ENCODE measurements at places on chromosomes 6 and 20.

DNA sequence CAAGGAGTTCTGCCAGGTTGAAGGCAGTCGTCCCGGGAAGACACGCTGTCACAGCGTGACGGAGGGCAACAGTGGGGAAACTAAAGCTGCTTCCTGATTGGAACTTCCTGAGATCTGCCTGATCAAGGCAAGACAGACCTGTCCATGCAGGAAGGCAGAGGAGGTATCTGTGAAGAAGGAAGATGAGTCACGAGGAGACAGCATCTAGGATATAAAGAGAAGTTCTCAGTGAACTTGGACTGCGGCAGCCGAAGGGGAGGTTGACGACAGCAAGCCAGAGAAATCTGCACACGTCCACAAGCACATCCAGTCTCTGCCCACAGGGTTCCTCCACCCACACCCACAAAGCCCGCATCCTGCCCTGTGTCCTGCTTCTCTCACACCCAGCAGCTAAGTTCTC lies 38.6 kb downstream of the PREP start:
- DNase-seq = no peak

DNA sequence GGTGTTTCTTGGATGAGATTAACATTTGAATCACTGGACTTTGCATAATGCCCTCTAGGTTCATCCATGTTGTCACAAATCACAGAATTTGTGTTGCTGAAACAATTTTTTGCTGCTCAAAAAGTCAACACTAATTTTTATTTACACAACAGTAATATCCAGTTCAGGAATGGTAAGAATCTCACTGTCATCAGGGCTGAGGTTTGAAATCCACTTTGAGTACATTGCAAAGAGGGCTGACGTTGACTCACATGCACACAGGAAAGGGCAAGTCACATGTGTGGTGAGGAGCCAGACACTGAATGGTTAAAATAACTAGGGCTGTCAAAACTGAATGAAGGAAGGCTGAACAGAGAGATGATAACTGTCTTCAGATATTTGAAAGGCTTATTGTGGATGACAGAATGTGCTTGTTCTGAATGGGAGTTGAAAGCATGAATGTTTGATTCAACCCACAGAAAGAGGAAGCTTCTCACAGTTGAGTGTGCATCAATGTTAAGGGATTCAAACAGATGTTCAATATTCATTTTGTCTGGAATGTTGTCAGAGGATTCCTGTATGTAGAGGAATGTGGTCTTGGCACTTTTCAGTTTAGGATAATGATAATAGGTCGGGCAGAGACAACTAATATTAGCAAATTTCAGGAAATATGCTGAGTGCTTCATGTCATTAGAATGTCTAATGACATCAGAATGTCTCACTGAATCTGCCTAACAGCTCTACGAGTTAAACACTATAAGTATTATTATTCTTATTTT lies 3.6 kb upstream of the ADGRG6 start:
- DNase-seq = no peak

DNA sequence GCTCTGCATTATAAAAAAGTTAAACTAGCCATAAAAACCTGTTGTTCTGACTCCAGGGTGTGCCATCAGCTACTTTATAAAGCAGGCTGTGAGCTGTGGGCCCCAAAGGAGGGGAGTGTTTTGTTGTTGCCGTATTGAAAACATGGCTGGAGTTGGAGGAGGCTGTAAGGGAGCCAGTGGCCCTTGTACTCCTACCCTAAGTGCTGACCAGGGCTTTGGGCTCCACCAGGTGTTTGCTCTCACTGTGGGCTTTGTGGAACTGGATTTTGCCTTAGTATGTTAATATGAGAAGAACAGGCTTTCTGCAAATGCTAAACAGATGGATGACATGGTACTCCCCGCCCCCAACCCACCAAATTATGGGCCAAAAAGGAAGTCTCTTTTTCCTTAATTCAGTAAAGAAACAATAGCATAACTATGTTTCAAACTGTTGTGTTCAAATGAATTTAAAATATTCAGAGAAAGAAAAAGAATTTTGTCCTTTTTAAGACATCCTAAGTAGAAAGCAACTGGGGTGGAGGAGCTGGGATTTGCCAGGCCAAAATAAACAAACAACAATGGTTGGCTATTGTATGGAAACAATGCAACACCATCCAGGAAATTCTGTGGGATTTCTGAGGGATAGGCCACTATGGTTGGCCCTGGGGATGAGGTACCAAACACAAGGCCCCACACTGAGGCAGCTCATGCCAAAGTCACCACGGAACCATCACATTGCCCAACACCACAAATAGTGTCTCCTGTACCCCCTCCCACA lies 63.3 kb downstream of the PLCG1 start:
- no peak for DNase-seq

DNA sequence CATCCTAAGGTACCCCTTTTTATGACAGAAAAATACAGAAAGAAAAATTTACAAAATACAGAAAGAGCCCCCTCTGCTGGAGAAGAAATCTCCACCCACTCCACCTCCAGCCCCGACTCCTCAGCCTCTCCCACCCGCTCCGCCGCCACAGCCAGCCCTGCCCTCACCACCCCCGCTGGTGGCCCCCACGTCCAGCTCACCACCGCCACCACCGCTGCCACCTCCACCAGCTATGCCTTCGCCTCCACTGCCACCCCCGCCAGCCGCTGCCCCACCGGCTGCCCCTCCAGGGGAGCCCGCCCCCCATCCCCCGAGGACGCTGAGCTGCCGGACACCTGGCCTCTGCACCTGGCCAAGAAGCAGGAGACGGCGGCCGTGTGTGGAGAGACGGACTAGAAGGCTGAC lies 17.7 kb downstream of the WFDC2 start:
- DNase-seq = no peak

DNA sequence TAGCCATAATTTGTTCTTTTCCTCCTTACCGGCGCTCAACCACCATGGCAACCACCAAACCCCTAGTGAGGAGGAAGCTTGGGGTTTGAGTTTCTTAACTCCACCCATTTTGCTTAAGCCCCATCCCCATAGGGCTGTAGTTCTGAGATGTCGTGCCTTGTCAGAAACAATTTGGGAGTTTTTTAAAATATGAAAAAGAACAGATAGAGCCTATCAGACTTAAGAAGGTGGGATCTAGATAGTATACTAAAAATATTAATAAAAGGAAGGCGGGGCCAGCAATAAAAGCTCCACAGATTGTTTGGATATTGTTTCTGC lies 5.6 kb downstream of the BRD2 start:
- DNase-seq = no peak

GRCh38 chr6:1554476-1555310 lies 55.0 kb upstream of the FOXC1 start:
- peak; percentile 53 for DNase-seq

- no peak for DNase-seq
These were observed 39.1 kb downstream of the COL12A1 start for GRCh38 chr6:75166773-75167172.

GRCh38 chr6:12012558-12013306 lies 620 bp downstream of the HIVEP1 start:
- peak; percentile 38 for DNase-seq

DNA sequence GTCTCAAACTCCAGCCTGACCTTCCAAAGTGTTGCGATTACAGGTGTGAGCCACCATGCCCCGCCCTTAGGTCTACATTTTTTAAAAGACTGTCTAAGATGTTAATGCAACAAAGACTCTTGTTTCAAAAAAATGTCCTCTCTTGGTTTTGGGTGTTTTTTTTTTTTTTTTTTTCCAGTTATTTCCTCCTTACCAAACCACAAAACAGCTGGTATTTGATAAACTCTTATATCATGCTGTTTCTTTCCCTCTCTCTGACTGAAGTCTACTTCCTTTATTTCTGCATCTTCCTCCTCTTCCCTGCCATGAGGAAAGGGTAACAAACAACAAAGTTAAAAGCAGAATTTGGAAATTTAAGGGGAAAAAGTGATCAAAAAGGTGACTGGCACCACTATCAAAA lies 21.2 kb downstream of the STK38 start:
- no peak for DNase-seq

- DNase-seq = no peak
These were observed 93.3 kb downstream of the YTHDF1 start for GRCh38 chr20:63122626-63123025.

GRCh38 chr6:123913863-123914262 lies 110.2 kb downstream of the NKAIN2 start:
- no peak for DNase-seq

GRCh38 chr6:126188279-126188909 lies 151.5 kb upstream of the CENPW start:
- no peak for DNase-seq

GRCh38 chr6:87653074-87653962 lies 48.7 kb downstream of the AKIRIN2 start:
- DNase-seq = no peak

GRCh38 chr20:34583544-34583943 lies 25.0 kb downstream of the MAP1LC3A start:
- no peak for DNase-seq

GRCh38 chr6:110013386-110013785 lies 35.3 kb downstream of the GPR6 start:
- no peak for DNase-seq

DNA sequence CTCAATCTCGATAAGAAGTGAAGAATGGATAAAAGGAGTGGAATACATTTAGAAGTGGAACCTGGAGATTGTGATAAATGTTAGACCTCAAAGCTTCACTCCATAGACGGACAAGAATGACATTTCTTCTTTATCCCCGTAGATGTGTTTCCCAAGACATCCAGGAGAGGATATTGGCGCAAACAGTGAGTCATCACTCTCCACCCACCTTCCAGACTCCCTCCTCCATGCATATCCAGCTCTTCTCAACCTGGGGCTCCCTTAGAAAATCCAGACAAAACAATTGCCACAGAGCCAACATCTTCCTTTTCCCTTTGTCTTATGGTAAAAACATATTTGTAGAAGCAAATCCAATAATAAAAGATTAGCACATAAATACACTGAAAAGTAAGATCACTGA lies 586.1 kb downstream of the PTPRT start:
- no peak for DNase-seq

- DNase-seq = peak; percentile 15
These were observed 28.8 kb downstream of the PDE7B start for GRCh38 chr6:135880066-135880972.

DNA sequence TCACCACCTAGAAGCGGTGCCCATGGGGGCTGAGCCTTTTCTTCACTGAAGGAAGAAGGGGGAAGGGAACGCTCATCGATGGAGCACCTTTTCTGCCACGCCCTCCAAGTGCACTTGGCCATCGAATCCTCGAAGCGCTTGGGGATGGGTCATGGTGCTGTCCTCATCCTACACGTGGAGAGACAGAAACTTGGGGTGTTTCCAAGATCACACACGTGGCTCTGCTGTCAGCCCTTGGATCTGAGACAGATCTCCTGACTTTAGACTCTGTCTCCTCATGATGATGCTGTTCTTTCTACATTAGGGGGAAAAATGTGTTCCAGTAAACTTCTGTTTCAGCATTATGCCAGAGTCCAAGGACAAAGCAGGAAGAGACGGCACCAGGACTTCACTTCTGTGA lies 78.5 kb downstream of the SYNDIG1 start:
- no peak for DNase-seq

GRCh38 chr6:160089534-160089897 lies 32.1 kb upstream of the SLC22A1 start:
- DNase-seq = no peak

DNA sequence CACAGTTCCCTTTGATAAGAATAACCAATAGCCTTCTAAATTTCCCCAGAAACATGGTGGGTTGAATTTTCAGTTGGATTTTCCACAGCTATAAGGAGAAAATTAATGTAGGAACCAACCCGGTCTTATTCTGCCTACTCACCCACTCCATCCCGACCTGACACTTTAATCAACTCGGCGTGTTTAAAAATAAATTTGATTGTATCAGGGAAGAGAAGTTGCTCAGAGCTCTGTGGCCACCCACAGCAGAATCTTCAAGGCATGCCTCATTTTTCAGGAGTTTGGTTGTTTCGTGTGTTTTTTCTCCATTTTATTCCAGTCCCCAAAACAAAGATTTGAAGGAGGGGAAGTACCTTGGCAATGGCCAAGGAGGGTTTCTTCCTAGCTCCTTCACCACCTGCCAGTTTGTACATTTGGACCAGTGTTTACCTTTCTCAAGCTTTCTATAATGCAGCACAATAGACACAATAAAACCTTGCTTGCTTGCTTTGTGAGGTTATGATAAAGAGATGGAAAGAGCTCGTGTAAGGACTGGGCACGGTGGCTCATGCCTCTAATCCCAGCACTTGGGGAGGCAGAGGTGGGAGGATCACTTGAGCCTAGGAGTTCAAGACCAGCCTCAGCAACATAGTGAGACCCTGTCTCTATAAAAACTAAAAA lies 297.2 kb upstream of the JARID2 start:
- DNase-seq = no peak

DNA sequence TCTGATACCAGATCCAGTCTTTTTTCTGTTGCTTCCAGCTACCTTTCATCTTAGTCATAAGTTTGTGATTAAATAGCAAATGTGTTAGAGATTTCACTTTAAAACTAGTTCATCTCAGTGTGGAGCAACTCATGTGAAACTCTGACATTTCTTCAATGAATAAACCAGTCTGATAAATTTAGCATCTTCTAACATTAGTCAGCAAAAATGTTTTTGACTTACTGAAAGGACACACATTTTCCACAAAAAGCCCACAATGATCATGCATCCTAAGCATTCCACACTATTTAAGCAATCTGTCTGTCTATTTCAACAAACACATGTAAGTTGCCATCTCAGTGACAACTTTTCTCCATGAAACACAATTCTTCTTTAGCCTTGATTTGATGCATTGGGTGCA lies 222.2 kb upstream of the SLC35B3 start:
- DNase-seq = no peak

- DNase-seq = no peak
These were observed 126.8 kb downstream of the IPCEF1 start for GRCh38 chr6:154229786-154230185.

GRCh38 chr6:130794010-130794697 lies 33.1 kb upstream of the SMLR1 start:
- no peak for DNase-seq

- DNase-seq = no peak
These were observed 56.9 kb upstream of the TFB1M start for GRCh38 chr6:155371230-155371629.

GRCh38 chr6:157953580-157954091 lies 28.0 kb upstream of the SYNJ2 start:
- no peak for DNase-seq

DNA sequence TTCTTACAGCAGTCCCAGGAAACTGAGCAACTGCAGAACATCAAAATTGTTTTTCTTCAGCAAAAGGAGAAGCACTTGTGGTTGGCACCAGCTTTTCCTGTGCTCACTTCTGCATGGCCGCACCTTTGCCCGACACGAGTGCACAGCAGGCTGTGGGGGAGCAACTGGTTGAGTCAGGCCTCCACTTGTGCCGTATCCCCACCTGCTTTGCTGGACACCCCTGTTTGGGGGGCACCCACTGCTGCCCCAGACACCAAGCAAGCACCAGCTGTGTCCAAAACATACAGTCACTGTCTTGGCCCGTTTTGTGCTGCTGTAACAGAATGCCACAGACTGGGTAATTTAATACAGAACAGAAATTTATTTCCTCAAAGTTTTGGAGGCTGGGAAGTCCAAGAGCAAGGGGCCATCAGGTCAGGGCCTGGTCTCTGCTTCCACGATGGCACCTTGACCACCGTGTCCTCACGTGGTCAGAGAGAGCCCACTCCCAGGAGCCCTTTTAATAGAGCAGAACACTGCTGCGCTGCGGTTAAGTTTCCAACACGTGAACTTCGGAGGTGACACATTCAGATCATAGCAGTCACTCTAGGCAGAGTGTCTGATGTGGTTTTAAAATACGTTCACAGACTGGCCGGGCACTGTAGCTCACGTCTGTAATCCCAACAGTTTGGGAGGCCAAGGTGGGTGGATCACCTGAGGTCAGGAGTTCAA lies 8.7 kb upstream of the GMEB2 start:
- peak; percentile 59 for DNase-seq
